ENCODE measurements at places on chromosomes 2 and 18.

DNA sequence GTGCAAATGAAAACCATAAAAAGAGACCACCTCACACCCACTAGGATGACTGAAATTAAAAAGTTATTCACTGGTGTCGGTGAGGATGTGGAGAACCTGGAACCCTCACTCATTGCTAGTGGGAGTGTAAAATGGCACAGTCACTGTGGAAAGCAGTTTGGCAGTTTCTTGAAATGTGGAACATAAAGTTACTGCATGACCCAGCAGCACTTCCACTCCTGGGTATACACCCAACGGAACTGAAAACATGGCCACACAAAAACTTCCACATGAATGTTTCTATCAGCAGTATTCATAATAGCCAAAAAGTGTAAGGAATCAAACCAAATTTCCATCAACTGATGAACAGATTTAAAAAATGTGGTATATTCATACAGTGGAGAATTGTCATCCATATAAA is 65.1 kb upstream of the SLC66A3 start:
- DNase-seq, result no peak

- DNase-seq, result no peak
Observed at GRCh38 chr2:200749631-200750322, 61.9 kb upstream of the BZW1 start.

GRCh38 chr2:71786291-71787107 is 333.1 kb downstream of the DYSF start:
- DNase-seq, result no peak

DNA sequence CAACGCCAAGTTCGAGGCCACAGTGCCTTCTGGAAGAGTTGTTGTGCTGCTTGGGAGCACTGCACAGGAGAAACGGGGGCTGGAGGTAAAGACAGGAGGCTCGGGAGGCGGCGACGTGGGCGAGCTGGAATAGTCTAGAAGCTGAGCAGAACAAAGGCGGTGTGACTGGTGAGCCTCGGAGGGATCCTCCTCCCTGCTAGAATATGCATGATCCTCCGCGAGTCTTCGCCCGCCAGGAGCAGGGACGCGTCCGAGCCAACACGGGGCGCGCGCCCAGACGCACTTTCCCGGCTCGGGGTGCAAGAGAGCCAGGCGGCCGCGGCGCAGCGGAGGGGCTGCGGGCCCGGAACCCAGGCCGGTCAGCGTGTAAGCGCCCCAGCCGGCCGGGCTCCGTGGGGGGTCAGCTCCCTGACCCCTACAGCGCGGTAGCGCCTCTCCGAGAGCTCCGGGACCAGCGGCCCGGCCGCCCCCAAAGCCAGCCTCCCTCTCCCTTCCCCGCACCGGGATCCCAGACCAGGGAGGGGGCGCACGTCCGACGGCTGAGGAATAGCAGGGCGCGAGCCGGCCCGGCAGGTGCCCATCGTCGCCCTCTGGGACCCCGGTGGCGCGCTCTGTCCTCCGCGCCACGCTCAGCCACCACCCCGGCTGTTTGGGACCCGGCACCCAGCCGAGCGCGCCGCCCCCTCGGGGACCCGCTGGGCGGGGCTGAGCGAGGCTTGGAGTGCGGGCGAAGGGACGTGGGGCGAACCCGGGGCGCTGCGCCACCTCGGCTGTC is 62.5 kb downstream of the GNAL start:
- DNase-seq, result no peak

DNA sequence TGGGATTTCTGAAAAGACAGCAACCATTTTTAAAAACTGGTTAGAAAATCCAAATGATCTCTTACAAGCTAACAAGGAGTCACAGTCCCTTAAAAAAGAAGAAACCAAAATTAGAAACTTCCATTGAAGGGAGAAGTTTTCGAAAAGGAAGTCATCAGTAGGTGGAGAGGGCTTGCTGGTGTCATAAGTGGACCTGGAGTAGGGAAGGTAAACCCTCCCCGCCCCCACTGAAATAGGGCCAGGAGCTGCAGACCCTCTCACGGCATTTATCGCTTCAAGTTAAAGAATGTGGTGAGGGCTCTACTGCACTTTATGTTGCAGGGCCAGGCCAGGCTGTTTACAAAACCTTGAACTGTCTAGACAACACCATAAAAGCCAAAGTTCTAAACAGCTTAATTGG is 2.9 kb downstream of the HOXD11 start:
- no peak for DNase-seq

DNA sequence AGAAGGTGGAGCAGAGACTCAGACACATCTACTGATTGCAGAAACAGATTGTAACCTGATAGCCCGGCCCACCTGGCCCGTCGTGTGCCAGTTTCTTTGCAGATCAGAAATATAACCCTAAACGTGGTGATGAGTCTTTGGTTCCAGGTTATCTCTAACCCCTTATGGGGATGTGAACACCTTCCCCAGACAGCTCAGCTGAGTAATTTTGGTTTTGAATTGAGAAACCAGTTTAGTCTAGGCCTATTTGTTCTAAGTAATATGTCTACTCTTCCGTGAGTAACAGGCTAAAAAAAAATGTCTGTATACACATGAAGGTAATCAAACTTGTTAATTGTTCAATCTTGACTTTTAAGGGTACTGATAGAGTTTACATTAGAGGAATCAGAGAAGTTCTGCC is 35.7 kb downstream of the RASGRP3 start:
- DNase-seq, result no peak

- no peak for DNase-seq
Observed at GRCh38 chr2:194686569-194686968, 970.5 kb upstream of the SLC39A10 start.

- no peak for DNase-seq
Observed at GRCh38 chr2:13543550-13543949, 826.8 kb downstream of the TRIB2 start.

- DNase-seq, result no peak
Observed at GRCh38 chr2:219634171-219634940, 6.9 kb downstream of the SLC4A3 start.

- DNase-seq, result no peak
Observed at GRCh38 chr2:188785490-188785889, 188.7 kb upstream of the COL3A1 start.

DNA sequence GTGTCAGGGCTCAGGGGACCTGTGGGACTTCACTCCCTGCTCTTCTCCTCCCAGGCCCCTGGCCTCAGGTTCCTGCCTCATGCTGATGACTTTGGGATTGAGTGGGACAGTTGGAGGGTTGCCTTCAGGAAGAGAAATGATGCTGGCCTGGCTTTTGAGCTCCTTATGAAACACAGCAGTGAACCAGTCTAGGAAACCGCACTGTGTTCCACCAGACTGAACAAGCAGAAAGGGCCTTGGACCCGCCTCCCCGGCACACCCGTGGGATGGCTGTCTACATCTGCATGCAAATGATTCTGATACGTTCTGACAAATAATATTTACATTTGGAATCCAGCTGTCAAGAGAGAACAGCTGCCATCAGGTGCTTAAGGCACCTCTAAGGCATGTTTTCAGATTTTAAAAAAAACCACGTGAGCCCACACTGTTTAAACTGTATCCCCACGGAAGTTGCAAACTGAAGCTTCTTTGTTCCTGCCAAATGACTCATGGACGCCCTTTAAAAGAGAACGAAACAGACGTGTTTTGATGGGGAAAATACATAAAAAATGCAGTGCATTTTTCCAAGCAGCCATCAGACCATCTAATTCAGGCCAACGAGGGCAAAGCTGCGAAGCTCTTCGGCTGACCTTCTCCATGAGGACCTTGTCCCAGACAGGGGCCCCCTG is 27.6 kb upstream of the ASAP2 start:
- DNase-seq, result no peak
